ENCODE measurements at places on chromosomes 13 and 19.

DNA sequence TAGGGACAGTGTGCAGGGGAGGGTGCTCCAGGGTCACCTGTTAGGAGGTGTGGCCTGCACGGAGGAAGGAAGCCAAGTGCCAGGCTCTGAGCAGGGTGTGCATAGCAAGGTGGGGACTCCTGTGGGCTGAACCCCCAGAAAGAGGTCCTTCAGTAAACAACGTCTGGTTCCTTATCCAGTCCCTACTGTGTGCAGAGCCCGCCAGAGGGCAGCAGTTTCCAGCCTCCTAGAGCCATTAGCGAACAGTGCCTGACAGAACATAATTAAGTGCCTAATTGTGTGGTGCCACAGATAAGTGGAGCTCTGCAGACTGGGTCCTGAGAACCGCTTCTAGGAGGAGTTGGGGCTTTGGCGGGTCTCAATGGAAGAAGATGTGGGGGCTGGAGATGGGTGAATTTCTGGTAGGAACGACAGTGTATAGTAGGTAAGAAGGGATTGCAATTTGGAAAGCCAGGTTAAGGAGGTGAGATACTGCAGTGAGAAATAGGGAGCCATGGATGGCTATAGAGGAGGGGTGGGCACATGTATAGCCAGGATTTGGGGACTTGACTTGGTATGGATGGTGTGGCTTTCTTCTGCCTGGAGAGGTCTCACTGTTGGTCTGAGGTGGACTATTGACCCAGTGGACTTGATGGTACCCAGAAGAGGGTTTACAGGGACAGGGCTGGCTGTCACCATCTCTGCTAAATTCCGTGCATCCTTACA is 323.1 kb downstream of the ZNF536 start:
- DNase-seq, result no peak

GRCh38 chr13:113245849-113246796 is 36.7 kb downstream of the CUL4A start:
- no peak for DNase-seq

DNA sequence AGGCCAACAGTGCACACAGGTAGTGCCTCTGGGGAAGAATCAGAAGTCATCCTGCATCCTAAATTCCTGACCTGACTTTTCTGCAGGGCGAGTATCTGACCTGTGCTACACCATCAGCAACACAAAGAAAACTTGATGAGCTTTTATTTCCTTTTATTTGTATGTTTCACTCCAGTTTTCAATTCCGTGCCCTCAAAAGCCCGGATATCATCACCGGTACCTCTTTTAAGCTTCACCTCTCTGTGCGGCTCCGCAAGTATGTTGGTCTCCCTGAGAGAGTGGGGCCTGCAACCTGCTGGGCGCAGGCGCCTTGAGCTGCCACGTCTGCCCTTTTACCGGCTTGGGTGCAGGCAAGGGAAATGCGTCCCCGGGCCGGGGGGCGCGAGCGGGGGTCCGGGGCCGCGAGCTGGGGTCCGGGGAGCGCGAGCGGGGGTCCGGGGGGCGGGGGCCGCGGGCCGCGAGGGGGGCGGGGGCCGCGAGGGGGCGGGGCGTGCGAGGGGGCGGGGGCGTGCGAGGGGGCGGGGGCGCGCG is 4.3 kb upstream of the DUXA start:
- DNase-seq, result no peak

DNA sequence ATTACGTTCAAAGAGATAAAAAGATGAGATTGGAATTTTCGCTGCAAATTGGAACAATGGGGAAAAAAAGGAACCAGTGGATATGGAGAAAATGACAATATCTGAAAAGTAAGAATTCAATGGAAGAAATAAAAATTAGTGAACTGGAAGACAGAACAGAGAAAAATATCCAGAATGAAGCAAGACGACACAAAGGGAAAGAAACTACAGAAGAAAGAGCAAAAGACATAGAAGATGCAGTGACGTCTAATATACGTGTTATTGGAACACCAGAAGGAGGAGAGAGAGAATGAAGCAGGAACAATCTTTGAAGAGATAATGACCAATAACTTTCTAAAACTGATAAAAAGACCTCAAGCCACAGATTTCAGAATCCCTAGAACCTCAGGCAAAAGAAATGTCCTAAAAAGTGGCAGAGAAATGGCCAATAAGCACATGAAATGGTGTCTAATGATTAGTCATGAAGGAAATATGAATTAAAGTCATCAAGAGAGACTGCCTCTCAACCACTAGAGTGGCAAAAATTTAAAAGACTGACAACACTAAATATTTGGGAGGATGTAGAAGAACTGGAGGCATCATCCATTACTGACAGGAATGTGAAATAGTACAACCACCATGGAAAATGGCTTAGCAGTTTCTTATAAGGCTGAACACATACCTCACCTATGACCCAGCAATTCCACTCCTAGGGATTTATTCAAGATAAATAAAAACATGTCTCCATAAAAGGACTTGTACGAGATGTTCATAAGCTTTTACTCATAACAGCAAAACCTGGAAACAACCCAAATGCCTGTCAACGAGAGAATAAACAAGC is 56.5 kb downstream of the GADD45B start:
- DNase-seq, result no peak

GRCh38 chr13:79628463-79628862 is 147.5 kb downstream of the NDFIP2 start:
- DNase-seq, result no peak

- DNase-seq, result no peak
Observed at GRCh38 chr13:90201202-90201601, 1146.3 kb upstream of the MIR17HG start.

GRCh38 chr13:37934339-37935191 is 65.0 kb upstream of the TRPC4 start:
- DNase-seq, result no peak

GRCh38 chr13:40911341-40911740 is 107.8 kb downstream of the ELF1 start:
- no peak for DNase-seq

DNA sequence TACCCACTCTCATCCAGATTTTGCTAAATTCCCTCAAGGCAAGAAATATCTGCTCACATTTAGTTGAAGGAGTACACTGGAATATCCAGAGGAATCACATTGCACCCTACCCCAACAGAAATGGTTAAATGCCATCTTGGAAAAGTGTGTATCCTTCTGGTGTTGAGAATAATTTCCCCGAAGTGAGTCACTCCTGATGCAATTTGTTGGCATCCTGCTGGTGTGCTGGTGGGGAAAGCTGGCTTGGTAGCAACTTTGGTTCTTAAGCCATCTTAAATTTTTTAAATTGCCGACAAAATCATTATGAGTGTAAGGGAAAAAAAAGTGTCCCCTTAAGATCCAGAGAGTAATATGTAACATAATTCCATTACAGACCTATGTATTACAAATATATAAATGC is 337.3 kb upstream of the DACH1 start:
- no peak for DNase-seq

DNA sequence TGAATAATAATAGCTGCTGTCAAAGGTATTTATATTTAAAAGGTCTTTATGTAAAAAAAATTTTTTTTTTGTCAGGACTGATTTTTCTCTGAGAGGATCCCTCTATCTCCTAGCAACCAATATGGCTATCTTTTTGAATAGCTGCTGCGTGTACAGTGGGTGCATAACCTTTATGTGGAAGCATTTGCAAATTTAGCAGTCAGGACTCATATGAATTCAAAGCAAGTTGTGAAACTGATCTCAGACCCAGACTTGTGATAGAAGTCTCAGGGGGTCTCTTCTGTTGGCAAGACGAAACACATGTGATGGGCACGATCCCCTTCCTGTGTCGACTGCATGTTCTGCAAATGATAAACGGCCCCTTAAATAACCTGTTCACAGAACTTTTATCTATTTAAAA is 114.1 kb upstream of the ARGLU1 start:
- no peak for DNase-seq

- DNase-seq, result no peak
Observed at GRCh38 chr19:50258918-50259372, 55.5 kb downstream of the MYH14 start.

DNA sequence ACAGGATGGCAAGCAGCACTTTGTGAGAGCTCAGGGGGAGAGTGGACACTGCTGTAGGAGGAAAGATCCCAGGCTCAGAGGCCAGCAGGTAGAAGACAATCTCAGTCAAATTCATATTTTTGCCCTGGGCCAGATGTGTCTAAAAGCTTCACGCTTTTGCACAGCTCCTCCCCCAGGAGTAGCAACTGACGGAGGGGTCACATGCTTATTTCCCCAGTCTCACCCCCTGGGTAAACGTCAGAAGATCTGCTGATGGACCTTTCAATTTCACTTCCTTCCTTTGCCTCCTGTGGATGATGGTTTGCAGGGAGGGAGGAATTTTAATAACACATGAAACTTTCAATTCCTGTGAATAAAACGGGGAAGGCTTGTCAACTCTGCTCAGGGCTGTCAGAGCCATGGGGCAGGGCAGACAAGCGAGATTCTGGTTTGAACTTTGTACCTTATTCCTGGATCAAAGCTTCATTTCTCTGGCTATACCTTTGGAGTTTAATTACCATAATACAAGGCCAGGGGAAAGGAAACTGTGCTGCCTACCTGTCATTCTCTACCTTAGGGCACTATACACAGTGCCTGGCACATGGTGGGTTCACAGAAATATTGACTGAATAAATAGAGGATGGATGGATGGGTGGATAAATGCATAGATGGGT is 41.0 kb downstream of the POU4F1 start:
- DNase-seq, result no peak

GRCh38 chr13:20101467-20102316 is 59.2 kb downstream of the GJA3 start:
- no peak for DNase-seq

DNA sequence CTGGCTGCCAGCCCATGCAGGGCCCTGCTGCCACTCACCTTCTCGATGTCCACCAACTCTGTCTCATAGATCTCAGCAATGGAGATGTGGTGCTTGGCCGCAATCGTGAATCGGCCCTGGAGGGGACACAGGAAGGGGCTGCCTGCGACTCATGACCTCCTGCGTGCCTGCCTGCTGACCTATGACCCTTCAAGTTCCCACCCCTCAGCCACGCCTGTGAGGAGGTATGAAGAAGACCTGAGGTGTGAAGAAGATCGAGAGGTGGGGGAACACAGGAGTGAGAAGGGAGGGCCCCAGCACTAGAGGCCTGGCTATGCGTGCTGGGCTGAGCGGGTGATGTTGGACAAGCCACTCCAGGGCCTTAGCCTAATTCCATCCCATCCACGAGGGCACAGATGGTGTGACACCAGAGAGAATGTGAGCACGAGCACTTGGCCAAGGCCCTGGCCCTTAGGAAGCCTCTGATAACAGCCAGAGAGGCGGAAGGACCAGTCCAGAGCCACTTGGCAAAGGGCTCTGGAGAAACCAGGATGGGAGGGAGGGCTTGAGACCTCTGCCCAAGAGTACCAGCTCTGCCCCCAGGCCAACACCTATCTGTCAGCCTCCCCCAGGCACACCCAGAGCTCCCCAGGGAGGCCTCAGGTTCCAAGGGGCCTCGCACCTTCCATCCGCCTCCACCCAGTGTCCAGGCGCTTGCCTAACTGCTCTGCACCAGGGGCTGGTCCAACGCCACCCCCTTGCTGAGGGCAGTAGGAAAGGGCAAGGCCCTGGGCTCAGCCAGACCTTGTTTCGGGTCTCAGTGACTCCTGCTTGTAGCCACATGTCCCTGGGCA is 9.6 kb upstream of the KPTN start:
- DNase-seq, result no peak

- DNase-seq, result no peak
Observed at GRCh38 chr13:40657951-40658350, 8.5 kb downstream of the FOXO1 start.

DNA sequence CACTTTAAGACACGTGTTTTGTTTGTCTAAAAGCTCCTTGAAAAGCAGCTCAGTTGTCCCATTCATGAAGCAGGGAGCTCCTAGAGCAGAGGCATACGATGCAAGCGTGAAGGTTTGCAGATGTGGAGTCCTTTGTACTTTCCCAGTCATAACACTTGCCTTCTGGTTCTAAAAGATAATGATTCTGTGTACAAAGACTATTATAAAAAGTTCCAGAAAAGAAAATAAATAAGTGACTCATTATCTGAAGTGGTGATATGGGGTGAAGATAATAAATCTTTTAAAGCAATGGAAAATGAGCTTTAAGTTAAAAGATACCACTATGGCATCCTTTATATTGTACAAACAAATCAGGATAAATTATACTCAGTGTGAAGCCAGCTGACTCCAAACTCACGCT is 569.9 kb downstream of the MYO16 start:
- DNase-seq, result no peak

- peak; percentile 44 for DNase-seq
Observed at GRCh38 chr13:99992949-99993351, 11.4 kb downstream of the ZIC2 start.

GRCh38 chr13:35483761-35484160 is 7.3 kb upstream of the MAB21L1 start:
- no peak for DNase-seq

DNA sequence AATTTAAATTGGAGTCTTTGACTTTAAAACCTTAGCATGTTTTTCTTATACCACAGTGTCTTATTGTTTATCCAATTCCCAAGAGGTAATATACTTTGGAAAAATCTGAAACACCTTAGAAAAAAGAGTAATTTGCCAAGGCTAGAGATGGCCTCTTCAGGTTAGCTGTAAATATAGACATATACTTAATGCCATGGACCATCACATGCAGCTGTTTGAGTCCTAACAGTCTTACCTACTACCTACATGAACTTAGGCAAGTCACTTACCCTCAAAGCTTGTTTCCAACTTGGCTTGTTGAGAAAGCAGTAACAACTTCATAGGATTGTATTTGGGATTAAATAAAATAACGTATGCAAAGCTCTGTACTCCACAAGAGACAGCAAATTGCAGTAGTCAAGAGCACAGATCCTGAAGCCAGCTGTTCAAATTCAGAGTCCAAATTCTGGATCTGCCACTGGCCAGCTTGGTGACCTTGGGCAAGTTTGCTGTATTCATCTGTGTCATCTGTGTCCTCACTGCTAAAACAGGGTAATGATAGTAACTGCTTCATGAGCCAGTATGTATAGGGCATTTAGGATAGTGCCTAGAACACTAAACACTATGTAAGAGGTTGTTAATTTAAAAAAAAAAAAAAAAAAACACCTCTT is 13.2 kb upstream of the SPART start:
- DNase-seq, result no peak

GRCh38 chr19:42287827-42288107 is 14.2 kb upstream of the PRR19 start:
- DNase-seq, result no peak

DNA sequence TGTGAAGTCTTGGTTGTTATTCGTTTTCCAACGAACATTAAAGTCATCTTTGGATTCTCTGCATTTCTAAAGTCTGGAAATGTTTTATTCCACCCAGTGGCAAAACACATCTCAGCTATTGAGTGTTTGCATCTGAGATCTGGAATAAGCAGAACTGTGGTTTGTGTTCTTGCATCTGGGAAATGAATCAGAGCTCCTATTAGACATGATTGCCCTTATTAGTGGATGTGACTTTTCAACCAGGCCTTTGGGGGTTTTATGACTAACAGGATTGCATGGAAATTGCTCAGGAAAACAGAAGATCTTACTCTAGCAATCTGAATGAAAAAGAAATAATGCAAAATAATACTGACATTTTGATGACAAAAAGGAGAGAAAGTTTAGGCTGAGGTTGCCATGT is 488.8 kb downstream of the IRS2 start:
- no peak for DNase-seq

DNA sequence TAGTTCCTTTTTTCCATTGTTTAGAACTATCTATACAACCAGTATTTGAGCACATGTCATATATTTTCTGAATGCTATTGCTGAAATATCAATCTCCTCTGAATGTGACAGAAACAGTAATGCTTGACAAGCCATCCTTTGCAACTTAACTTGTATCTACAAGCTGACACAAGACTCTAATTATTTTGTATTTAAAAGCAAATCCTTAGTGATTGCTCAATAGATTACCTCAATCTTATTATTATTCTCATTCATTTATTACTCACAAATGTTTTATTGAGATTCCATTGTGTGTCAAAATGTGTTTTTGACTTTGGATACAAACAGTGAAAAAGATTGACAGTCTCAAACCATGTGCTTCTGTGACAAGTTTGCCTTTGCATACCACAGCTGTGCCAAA is 787.8 kb upstream of the PRR20A start:
- DNase-seq, result no peak

All from AML-193 (cell line).